Activated naive CD8-positive, alpha-beta T cell treated with anti-CD3 and anti-CD28 coated beads for 36 hours (primary cell): ENCODE measurements at places on chromosomes 16 and 17.

DNA sequence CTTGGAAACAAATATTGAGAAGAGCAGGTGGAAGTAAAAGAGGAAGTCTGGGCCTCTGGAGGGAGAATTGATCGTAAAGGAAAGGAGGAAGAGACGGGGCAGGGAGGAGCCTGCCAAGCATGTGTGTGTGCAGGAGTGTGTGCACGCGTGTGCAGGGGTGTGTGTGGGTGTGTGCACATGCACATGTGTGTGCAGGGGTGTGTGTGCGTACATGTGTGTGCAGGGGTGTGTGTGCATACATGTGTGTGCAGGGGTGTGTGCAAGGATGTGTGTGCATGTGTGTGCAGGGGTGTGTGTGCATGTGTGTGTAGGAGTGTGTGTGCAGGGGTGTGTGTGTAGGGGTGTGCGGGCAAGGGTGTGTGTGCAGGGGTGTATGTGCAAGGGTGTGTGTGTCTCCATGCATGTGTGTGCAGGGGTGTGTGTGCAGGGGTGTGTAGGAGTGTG, 10.0 kb downstream of the CEP295NL start:
- no peak for DNase-seq

GRCh38 chr16:29230671-29231096, 175.8 kb downstream of the NPIPB11 start:
- no peak for DNase-seq

- DNase-seq, result no peak
Observed at GRCh38 chr17:50118076-50118827, 11.7 kb downstream of the SAMD14 start.

DNA sequence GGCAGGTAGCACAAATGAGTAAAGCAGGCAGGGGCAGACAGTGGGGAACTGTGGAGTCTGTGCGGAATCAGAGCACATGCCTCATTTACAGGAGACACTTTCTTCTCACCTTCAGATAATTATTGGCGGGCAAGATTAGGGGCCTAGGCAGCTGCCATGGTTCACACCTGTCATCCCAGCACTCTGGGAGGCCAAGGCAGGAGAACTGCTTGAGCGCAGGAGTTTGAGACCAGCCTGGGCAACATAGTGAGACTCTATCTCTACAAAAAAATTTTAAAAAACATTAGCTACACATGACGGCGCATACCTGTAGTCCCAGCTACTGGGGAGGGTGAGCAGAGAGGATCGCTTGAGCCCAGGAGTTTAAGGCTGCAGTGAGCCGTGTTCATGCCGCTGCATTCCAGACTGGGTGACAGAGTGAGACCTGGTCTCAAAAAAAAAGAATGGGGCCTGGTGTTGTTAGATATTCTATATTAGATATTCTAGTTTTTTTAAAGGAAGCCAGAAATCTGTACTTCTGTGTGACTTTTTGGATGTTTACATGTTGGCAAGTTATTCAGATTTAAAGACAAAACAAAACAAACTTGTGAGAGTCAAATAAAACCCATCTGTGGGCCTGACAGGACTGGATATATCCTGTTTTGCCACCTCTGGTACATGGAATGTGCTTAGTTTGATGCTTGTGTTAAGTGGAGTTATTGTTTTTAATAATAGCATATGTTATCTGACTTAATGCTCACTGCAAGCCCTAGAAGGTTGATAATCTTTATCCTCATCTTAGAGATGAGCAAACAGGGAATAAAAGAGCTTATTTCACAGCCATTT, 4.9 kb upstream of the LPCAT2 start:
- DNase-seq, result no peak

GRCh38 chr16:13393816-13394215, 492.4 kb downstream of the SHISA9 start:
- no peak for DNase-seq

DNA sequence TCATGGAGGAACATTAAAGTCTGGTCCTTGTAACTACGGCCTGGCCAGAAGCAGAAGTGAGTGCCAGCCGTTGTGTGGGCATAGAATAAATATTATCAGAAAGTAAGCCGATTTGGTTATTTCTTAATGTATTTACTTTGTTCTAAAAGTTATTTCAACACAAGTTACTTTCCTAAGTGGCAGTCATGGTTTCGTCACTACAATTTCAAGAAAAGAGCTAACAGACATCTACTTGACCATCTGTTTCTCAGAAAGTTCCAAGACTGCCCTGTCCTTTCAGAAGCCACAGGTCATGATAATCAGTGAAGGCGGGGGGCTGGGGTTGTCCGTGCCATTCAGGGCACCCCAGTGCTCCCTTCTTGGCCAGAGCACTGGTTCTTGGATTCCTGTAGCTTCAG, 14.9 kb upstream of the FASN start:
- DNase-seq, result no peak

GRCh38 chr16:23786964-23787561, 32.2 kb downstream of the CHP2 start:
- DNase-seq, result no peak

DNA sequence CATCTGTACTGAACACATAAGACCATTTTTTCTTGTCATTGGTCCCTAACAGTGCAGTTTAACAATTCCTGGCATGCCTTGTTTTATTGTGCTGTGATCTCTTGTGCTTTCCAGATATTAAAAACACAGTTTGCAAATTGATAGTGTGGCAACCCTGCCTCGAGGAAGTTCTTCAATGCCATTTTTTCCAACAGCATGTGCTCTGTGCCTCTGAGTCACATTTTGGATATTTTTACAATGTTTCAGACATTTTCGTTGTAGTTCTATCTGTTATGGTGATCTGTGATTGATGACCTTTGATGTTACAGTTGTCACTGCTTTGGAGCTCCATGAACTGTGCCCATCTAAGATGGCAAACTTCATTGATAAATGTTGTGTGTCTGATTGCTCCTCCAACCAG, 66.2 kb downstream of the GOSR1 start:
- no peak for DNase-seq

GRCh38 chr16:72210555-72210954, 38.6 kb upstream of the PMFBP1 start:
- DNase-seq, result no peak

DNA sequence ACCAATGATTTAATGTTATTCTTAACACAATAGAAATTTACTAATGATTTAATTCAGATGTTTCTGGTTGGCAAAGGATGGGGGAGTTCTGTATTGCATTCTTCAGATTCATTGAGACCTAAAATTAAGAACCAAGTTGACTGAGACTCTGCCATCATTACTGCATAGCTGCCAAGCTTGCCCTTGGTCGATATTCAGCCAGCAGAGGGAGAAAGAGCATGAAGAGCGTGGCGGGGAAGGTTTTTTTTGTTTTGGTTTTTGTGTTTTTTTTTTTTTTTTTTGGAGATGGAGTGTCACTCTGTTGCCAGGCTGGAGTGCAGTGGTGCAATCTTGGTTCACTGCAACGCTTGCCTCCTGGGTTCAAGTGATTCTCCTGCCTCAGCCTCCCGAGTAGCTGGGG, 659.4 kb upstream of the EEF2KMT start:
- DNase-seq, result no peak

DNA sequence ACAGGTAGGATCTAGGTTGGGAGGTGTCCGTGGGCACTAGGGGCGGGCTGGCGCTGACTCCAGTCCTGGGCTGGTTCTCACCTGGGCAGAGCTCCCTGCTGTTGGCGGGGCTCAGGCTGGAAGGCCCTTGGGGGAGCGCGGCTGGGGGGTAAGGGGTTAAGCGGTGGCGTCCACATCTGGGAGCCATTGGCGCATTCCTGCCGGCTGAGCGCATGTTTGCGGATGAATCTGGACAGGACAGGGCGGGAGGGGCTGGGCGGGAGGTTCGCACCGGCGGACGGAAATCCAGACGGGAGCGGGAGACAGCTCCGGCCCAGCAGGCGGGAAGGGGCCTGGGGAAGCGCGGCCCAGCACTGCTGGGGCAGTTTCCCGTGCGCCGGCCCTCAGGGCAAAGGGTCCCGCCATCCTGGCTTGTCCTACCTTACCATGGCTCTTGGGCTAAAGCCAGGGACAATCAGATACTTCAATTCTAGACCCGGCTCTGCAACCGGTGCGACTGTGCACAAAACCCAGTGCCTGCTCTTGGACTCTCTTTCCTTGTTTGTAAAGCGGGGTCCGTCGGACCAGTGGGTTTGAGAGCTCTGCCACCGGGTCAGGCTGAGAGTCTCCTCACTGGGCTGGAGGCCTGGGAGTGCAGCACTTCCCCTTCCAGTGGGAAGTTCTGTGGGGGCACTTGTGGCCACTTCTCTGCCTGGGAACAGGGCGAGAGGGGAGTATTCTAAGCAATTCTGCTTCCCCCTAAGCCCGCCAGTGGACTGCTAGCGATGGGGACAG, 7.8 kb downstream of the RARA start:
- no peak for DNase-seq
